ENCODE measurements at places on chromosomes 3 and 15. TPM values are rescaled to one million over a fixed set of nuclear protein-coding genes. Genes with fewer than 3 reads are reported as not detected.
A peak's percentile ranks its signal among the peaks of the same experiment; 100 is the strongest.

DNA sequence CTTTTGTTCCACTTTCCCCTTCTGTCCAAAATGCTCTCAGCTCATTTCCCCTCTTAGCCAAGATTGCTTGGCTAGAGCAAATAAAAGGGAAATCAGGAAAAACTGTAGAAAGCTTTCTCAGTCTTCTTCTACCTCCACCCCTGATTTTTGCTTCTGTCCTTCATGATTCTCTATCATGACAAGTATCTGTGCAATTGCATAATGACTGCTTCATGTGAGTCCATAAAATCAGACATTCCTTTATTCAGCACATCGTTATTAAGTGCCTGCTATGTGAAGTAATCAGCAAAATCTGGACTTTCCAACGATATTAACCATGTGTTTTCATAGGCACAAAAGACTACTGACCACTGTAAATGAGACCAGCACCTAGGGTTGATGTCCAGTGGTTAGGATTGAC lies 321.5 kb upstream of the CBLB start:
- no peak for DNase-seq
- H3K27ac ChIP-seq: no peak overlapping the region
- H3K4me3 ChIP-seq: no peak overlapping the region
- no peaks in the 10 kb centered on the region for H3K27me3 ChIP-seq

DNA sequence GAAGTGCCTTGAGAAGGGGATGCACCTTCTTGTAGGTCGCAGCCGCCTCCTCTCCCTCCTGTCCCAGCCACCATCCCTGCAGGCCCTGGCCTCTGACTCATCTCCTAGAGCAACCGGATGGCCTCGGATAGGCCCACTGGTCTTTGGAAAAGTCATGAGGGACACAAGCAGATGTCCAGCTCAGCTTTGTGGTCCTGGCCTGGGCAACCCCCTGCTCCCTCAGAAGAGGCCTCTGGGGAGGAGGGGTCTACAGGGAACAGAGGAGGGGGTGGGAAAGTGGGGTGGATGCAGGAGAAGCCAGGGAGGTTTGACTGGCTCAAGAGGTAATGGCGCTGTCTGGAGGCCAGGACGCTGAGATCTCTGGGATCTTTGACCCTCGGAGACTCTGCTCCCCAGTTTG lies 259.2 kb upstream of the TLE3 start:
- H3K36me3 ChIP-seq: no peaks in the 10 kb centered on the region
- H3K4me1 ChIP-seq: no peaks in the 10 kb centered on the region
- no peak overlapping the region for H3K4me3 ChIP-seq
- DNase-seq: no peak

- no peak overlapping the region for H3K27ac ChIP-seq
- H3K36me3 ChIP-seq: no peaks in the 10 kb centered on the region
- no peak overlapping the region for H3K4me3 ChIP-seq
- H3K27me3 ChIP-seq: no peaks in the 10 kb centered on the region
- DNase-seq: no peak
Observed at GRCh38 chr15:100771746-100772145, 107.9 kb upstream of the ALDH1A3 start.

GRCh38 chr15:26660241-26660640 lies 112.6 kb downstream of the GABRB3 start:
- no peak overlapping the region for H3K27ac ChIP-seq
- DNase-seq: no peak
- no peak overlapping the region for H3K4me3 ChIP-seq
- no peaks in the 10 kb centered on the region for H3K4me1 ChIP-seq
- no peaks in the 10 kb centered on the region for H3K36me3 ChIP-seq

GRCh38 chr15:67547836-67548235 lies 5.3 kb downstream of the MAP2K5 start:
- no peak overlapping the region for H3K27ac ChIP-seq
- H3K27me3 ChIP-seq: no peaks in the 10 kb centered on the region
- peaks cover 34% of the 10 kb centered on the region for H3K36me3 ChIP-seq
- DNase-seq: no peak
- H3K4me1 ChIP-seq: peaks cover 27% of the 10 kb centered on the region
- no peak overlapping the region for H3K4me3 ChIP-seq

GRCh38 chr3:115092220-115092791 lies 54.8 kb downstream of the ZBTB20 start:
- DNase-seq: peak; percentile 15
- no peaks in the 10 kb centered on the region for H3K36me3 ChIP-seq
- no peak overlapping the region for H3K4me3 ChIP-seq
- H3K27me3 ChIP-seq: no peaks in the 10 kb centered on the region
- no peaks in the 10 kb centered on the region for H3K4me1 ChIP-seq
- no peak overlapping the region for H3K27ac ChIP-seq

CPLX3 gene
- total RNA-seq: 0.16 TPM

SPRED1 gene
- total RNA-seq: 0.46 TPM

PRRT3 gene
- total RNA-seq: 10.7 TPM
